Fibroblast of skin of abdomen (primary cell): ENCODE measurements at places on chromosomes 1 and 21.
A peak's percentile ranks its signal among the peaks of the same experiment; 100 is the strongest.

DNA sequence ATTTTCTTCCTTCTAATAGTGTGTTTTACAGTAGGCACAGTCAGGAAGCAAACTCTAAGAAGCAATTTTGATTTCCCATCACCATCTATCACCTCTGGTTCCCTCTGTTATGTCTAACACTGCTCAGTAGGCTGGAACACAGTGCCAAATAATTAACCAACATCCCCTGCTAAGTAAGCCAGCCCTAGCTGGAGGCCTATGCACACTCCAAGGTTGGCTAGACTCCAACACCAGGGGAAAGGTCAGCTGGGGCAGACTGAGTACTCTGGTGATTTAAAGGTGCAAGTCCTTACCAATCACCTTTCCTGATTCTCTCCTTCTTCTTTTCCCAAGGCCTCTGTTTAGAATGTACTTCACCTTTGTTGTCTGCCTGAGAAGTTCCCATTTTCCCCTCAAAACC lies 46.5 kb upstream of the BEND5 start:
- no peak for DNase-seq

DNA sequence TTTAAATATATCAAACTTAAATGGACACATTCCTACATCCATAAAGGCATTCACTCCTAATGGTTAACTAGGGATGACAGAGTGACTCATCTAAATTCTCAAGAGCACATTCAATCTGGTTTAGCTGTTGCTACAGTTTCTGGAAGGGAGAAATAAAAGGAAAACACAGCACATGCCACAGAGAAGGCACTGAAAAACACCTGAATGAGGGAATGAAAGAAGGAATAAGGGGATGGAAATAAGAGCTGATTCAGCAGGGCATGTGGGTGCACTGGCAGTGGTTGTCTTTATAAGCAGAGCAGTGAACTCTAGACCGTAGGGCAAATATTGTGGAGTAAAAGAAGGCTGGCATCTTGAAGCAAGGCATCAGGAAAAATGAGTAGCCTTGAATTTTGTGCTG lies 79.3 kb downstream of the LHX4 start:
- DNase-seq, result peak; percentile 69

- DNase-seq, result no peak
Observed at GRCh38 chr1:207861442-207862177, 49.3 kb downstream of the CD34 start.

DNA sequence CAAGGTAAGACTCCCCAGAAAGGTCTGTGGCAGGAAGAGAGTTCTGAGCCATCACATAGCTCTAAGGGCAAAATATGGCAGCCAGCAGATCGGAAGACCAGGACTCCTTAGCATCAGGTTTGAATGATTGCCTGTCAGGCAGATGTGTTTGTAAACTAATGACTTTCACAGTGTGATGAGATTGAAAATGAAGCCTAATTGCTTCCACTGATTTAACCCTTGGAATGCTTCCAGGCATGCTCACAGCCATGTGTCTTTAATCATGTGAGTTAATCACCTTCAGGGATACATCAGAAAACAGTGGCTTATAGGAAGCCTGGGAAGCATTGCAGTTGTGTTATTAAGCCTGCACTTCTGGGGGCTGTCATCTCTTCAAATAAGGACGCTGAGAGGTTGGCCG lies 82.8 kb downstream of the LRRC53 start:
- peak; percentile 16 for DNase-seq

DNA sequence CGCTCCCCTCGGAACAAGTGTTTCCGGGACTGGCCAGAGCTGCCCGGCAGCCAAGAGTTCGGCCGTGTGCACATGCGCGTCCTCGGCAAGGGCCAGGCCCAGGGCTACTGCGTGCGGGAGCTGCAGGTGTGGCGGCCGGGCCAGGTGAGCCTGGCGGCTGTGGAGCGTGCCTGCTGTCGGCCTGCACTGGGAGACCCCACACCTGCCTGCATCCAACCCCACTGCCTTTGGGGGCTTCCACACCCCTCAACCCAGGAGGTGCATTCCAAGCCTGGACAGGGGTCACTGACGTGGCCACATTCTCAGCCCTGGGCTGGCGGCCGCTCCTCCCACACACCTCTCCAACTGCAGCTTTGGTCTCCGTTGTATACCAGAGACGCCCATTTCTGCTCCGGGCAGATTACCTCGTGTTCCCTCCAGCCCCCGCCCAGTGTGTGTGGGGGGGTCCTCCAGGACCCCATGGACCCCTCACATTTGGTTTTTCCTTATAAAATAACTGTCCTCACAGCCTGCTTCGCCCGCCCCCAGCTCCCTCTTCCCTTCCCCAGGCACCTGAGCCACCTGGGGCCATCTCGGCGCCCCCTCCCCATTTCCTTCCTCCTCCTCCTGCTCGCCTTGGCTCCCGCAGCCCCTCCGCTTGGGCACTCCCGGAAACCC lies 6.1 kb downstream of the RNF223 start:
- DNase-seq, result no peak

GRCh38 chr1:158251163-158251562 lies 3.1 kb upstream of the CD1A start:
- no peak for DNase-seq

DNA sequence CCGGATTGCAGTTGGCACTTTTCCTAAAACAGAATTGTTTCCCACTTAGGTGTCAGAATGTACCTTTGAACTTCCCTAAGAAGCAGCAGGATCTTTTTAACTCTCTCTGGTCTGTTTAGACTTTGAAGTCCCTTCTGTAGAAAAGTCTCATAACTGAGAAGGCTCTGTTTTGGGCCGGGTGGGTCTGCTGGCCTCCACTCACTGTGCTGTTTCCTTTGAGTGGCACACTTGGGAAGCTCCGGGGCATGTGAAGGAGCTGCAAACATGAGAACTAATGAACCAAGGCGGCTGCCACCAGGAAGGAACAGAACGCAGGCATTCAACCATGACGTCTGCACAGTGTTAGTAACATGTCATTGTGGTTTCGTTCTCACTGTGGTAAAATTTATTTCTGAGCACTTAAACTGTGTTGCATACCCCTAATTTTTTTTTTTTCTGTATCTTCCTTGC lies 19.5 kb upstream of the NCMAP start:
- peak; percentile 38 for DNase-seq

DNA sequence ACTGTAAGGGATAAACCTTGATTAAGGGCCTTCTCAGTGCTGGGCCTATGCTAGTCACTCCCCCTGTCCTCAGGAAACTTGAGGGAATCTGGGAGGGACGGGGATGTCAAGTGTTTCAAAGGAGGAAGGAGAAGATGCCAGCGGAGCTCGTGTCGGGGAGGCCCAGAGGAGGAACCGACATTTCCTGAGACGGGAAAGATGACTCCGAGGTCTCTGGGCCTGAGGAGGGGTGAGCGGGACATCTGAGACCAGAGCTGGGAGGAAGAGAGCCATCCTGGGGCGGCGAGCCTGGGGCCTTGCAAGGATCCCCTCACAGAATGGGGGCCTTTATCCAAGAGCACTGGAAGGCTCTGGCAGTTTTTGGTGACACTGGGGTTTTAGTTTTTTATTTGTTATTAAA lies 10.4 kb downstream of the SLC66A1 start:
- DNase-seq, result no peak

DNA sequence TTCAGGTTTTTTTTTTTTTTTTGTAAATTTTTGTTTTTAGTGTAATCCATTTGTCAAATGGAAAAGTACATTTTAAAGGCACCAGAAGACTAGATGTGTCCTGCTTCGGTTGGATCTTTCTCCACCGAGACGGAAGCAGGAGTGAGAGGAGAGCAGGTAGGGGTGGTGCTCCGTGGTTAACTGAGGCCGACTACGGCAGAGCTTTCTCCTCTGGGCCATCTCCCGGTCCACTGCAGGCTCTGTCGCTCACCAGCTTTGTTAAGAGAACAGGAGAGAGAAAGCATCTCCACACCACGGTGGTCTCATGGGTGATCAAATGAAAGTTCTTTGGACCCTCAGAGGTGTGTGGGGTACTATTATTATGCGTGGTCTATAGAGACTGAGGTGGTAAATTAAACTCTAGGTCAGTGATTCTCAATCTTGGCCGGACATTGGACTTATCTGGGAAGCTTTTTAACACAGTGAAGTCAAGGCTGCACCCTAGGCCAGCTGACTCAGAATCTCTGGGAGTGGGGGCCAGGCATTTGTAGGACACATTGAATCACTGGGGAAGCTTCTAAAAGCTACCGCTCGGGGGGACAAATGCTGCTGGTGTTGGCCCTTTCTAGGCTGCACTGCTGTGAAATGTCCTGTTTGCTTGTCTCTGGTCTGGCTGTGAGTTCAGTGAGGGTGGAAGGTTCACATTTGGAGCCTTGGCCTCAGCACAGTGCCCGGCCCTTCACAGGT lies 25.0 kb downstream of the ABCA4 start:
- no peak for DNase-seq

GRCh38 chr21:16180614-16181013 lies 450.8 kb downstream of the USP25 start:
- DNase-seq, result no peak

- DNase-seq, result peak; percentile 93
Observed at GRCh38 chr1:35047188-35047858, 15.6 kb upstream of the ZMYM6 start.
